Astrocyte (in vitro differentiated cells and primary cell): ENCODE measurements at places on chromosomes 1 and 21. TPM values are rescaled to one million over a fixed set of nuclear protein-coding genes. Genes with fewer than 3 reads are reported as not detected.

GRCh38 chr1:245245021-245245667, 90.4 kb downstream of the KIF26B start:
- no peak overlapping the region for H3K4me3 ChIP-seq
- no peak overlapping the region for H3K27ac ChIP-seq
- H3K4me1 ChIP-seq = no peaks in the 10 kb centered on the region
- no peaks in the 10 kb centered on the region for H3K36me3 ChIP-seq

GRCh38 chr21:25898671-25899070, 163.9 kb downstream of the GABPA start:
- H3K36me3 ChIP-seq = peaks cover 15% of the 10 kb centered on the region
- H3K4me3 ChIP-seq = no peak overlapping the region
- no peaks in the 10 kb centered on the region for H3K27me3 ChIP-seq

- H3K27ac ChIP-seq = no peak overlapping the region
- no peak for DNase-seq
- peaks cover 3% of the 10 kb centered on the region for H3K27me3 ChIP-seq
- H3K4me1 ChIP-seq = no peaks in the 10 kb centered on the region
- no peak overlapping the region for H3K4me3 ChIP-seq
- H3K36me3 ChIP-seq = no peaks in the 10 kb centered on the region
Measured at GRCh38 chr1:182637769-182638168, 33.6 kb upstream of the RGS16 start.

GRCh38 chr1:228065543-228066347, 16.8 kb upstream of the ARF1 start:
- DNase-seq = no peak
- H3K27ac ChIP-seq = no peak overlapping the region
- no peak overlapping the region for H3K4me3 ChIP-seq
- no peaks in the 10 kb centered on the region for H3K36me3 ChIP-seq
- H3K27me3 ChIP-seq = peaks cover 5% of the 10 kb centered on the region

DNA sequence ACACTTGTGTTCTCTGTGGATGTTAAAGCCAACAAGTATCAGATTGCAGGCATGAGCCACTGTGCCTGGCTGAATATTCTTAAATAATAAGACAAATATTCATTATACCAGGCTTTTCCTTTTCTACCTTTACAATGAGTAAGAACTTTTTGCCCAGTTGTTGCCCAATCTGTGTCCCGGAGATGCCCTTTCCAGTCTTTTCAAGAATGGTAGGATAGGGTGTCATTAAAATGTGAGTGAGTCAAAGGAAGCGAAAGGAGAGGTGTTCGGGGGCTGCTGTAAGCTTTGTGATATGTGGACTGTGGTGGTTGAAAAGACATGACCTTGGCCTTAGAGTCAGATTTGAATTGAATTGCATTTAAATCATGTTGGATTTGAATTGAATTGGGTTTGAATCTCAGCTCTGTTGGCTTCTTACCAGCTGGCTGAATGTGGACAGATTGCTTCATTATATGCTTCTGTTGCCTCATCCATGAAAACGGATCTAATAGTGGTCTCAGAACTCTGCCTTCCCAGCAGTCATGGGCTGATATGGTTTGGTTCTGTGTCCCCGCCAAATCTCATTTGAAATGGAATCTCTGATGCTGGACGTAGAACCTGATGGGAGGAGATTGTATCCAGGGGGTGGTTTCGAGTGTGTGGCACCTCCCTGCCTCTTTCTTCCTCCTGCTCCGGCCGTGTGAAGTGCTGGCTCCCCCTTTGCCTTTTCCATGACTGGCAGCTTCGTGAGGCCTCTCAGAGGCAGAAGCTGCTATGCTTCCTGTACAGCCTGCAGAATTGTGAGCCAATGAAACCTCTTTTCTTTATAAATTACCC, 22.7 kb upstream of the AADACL3 start:
- no peaks in the 10 kb centered on the region for H3K36me3 ChIP-seq
- H3K27me3 ChIP-seq = no peaks in the 10 kb centered on the region
- DNase-seq = no peak
- H3K27ac ChIP-seq = no peak overlapping the region

DNA sequence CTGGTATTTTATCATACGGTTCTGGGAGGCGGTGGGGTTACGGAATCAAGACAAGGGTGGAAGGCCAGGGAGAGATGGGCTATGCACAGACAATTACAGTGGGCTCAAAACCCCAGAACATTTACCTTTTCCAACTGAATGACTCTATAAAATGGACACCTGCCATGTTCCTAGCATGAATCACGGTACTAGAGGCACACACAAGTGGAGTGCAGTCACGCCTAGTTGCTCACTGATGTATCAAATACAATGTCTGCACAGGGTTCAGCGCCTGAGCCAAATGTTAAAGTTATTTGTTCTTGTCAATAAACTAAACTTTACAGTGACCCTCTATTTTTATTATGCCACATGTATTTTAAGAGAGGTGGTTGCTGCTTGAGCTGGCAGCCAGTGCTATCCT, 121.4 kb downstream of the ATG4C start:
- no peak overlapping the region for H3K27ac ChIP-seq
- H3K27me3 ChIP-seq = no peaks in the 10 kb centered on the region
- no peaks in the 10 kb centered on the region for H3K4me1 ChIP-seq
- no peak overlapping the region for H3K4me3 ChIP-seq
- H3K36me3 ChIP-seq = no peaks in the 10 kb centered on the region
- no peak for DNase-seq

- H3K27ac ChIP-seq = no peak overlapping the region
- H3K27me3 ChIP-seq = peaks cover 5% of the 10 kb centered on the region
- H3K4me1 ChIP-seq = no peaks in the 10 kb centered on the region
- no peaks in the 10 kb centered on the region for H3K36me3 ChIP-seq
Measured at GRCh38 chr1:229905031-229905545, 161.9 kb upstream of the GALNT2 start.

OR2L5 gene
- total RNA-seq = not detected in 2 replicates

TSPAN1 gene
- total RNA-seq = 1.7 and 2.2 TPM in 2 replicates

GUCA2A gene
- not detected in 2 replicates for total RNA-seq

SLAMF1 gene
- not detected in 2 replicates for total RNA-seq
